Iris pigment epithelial cell (primary cell): ENCODE measurements at places on chromosomes 1 and 21.

GRCh38 chr1:159890390-159890789 is 9.6 kb downstream of the CFAP45 start:
- no peak for DNase-seq

DNA sequence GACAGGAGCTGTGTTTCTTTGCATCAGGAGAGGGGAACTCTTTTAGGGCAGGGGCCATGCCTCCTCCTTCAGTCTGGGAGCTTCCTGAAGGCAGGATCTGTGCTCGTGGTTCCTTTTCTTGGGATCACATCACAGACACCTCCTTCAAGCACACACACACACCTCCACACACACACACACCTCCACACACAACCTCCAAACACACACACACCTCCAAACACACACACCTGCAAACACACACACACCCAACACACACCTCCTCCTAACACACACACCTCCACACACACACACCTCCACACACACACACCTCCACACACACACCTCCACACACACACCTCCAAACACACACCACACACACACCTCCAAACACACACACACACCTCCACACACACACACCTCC is 10.5 kb downstream of the LGR6 start:
- no peak for DNase-seq

- no peak for DNase-seq
Measured at GRCh38 chr1:55708781-55709180, 493.6 kb upstream of the USP24 start.

DNA sequence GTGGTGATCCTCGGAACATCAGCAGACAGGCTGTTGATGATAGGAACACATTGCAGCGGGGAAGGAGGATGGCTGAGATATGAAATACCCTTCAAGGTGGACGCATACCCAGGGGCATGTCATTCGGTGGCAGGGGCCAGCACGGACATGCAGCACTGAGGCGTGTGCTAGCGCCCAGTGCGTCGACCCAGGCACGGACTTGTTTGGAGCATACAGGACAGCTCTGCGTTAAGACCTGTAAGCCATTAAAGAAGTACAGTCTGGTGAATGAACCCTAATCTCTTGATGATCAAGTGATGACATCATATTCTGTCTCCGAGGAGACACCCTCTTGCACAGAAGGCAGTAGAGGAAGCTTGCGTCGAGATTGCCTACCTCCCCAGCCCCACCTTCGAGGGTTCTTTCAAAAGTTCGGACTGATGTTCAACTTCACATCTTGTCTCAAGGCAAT is 63.6 kb upstream of the KIF26B start:
- DNase-seq: peak; percentile 69

DNA sequence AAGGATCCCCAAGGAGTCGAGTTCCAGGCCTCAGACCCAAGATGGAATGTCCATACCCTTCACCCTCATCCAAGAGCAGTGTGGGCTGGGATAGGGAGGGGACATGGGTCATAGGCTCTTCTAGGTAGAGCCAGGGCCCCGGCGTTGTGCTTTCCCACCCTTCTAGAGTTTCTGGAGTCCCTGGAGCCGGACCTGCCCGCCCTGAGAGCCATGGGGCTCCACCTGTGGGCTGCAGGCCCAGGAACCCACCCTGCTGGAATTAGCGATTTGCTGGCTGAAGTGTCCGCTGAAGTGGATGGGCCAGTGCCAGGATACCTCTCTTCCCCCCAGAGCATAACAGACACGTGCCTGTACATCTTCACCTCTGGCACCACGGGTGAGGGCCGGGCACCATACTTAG is 1.1 kb downstream of the SLC27A3 start:
- no peak for DNase-seq

- DNase-seq: no peak
Measured at GRCh38 chr1:2018217-2019171, 651 bp upstream of the GABRD start.

- DNase-seq: peak; percentile 91
Measured at GRCh38 chr1:1554926-1555915, 14.8 kb upstream of the TMEM240 start.

DNA sequence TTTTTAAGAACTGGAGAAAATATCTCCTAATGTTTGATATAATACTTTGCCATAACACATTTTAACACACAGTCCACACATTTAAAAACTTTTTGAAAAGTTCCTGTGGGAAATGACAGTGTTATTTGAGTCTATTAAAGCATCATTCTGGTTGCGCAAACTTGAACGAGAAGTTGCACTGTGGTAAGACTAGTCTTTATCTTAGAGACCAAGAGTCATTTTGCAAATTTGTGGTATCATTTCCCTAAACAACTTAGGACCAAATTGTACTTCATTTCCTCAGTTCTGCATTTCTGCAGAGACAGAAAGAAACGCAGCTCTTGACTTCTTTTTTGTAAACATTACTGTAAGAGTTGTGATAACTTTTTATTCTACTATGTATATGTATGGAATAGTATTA is at the start of gene RGS18:
RGS18 (plus strand) TSS at position 282 of the 400 bp plus-strand sequence. CDS start 176 bp downstream, outside the sequence.
- DNase-seq: peak; percentile 84

- no peak for DNase-seq
Measured at GRCh38 chr21:26451081-26451740, 121.9 kb downstream of the CYYR1 start.

DNA sequence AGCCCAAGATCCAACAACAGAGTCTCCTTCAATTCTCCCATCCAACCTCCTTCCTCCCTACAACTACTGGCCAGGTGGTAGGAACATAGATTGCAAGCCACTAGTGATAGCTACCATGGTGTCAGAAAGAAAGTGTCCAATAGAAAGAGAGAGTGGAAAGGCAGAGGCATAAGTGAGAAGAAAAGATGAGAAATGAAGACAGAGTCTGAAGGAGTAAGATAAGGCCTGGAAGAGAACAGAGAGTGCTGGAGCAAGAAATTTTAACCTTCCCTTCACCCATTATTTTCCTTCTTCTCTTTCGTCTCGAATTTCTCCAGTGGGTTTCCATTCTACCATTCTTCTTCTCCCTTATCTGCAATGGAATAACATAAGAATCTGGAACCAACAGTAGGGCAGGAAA is 57.9 kb downstream of the CDC42BPA start:
- no peak for DNase-seq

- no peak for DNase-seq
Measured at GRCh38 chr1:119853155-119853554, 41.9 kb upstream of the REG4 start.

- no peak for DNase-seq
Measured at GRCh38 chr1:152220166-152221163, 3.5 kb downstream of the HRNR start.

DNA sequence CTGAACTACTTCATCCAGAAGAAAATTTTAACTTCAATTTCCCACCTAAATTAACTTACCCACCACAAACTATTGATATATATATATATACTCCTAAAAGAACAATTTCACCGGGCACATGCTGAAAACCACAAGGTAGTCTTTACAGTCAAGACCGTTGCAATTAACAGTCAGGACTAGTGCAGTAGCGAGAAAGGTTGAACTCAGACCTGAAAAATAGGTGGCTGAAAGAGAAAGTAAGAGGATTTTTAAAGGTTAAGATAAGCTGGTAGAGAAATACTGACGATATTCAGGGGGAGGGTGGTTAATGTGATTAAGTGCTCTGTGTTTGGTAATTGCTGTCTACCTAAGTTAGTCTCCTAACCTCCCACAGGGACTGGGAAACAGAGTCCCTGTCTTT is 1153.5 kb upstream of the TMPRSS15 start:
- DNase-seq: no peak

DNA sequence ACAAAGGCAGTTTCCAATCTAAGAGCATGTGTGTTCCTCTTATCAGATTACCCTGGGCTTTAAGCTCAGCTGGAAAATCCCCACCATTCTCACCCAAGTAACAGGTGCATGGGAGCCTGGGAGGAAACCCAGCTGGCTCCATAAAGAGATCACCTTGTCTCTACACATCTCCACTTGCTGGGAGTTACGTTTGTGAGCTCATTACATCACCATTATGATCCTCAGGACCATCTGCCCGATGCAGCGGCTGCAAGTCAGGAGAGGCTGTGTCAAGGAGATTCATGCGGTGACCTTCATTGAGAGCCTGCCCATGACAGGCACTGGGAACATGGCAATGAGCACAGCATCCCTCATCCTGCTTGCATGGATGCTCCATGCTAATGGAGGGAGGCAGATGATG is 618.0 kb downstream of the NPHP4 start:
- no peak for DNase-seq

DNA sequence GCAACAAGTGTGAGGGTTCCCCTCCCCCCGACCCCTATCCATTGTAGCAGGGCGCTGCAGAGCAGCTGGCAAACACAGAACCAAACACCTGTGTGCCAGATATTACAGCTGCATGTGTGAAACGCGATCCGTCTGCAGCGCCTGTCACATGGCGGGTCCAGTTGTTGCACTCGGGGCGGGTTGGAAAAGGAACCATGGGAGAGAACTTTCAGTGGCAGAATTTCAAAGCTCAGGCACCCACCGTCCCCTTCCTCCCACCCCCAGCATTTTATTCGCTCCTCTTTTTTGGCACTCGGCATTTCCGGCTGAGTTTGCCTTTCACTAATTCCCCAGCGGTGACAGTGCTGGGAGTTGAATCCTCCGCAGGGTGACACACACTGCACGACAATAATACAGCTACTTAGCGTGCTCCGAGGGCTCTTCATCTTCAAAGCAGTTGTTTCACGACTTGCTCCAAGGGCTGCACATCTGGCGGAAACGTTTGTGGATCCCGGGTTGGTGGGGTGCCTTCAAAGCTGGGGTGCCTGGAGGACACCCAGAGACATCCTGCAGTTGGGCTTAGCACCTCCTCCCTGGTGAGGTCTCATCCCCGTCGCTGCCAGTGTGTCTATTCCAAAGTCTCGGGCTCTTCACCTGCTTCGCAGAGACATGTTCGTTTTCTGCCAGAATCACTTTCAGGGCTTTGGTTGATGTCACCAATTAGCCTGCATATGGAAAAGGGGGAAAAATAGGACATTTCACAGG is 180.7 kb downstream of the ZBTB18 start:
- peak; percentile 39 for DNase-seq

DNA sequence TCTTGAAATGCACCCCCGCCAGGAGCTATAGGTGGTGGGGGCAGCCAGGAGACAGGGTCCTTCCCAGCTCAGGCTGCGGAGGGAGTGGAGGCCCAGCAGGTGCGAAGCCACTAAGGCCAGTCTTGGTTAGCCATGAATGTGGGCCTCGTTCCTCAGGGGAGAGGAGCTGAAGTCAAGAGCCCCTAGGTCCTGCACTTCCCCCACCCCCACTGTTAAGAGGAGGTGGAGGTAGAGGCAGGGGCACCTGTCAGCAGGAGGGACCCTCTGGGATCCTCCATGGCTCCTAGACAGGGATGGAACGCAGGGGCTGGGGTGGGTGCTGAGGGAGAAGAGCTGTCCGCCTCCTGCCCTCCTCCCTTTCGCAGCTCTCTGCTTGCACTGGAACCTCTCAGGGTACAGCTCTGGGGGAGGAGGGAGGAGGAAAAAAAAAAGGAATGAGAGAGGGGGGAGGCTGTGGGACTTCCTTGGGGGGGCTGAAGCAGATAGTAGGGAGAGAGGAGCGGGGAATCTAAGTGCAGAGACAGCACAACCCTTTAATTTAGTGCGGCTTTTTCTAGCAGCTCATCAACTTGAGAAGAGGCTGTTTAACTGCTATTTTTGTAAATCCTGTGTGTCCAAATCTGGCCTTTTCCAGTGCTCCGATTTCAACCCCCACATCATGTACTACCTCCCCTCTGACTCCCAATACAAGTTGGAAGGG is 37.0 kb downstream of the MATN1 start:
- no peak for DNase-seq

DNA sequence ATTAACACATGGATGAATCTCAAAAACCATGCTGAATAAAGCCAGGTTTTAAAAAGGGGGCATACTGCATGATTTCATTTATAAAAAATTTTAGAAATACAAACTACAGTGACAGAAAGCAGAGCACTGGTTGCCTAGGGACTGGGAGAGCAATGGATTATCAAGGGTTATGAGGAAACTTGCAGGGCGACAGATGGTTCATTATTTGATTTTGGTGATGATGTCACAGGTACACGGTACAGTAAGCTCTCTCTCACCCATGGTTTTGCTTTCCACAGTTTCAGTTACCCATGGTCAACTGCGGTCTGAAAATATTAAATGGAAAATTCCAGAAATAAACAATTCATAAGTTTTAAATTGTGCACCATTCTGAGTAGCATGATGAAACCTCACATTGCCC is 14.1 kb downstream of the VAMP4 start:
- DNase-seq: no peak

DNA sequence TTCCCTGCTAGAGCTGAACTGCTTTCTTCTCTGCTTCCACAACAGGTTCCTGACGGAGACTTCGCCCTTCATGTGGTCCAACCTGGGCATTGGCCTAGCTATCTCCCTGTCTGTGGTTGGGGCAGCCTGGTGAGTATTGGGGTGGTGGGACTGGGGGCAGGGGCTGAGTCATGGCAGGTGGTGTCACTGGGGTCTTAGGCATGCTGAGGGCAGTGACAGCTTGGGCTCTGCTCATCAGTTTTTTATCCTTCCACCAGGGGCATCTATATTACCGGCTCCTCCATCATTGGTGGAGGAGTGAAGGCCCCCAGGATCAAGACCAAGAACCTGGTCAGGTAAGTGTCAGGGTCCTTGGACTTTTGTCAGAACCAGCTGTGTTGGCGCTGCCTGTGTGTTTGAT is 1.3 kb downstream of the ATP6V0B start:
- no peak for DNase-seq

GRCh38 chr1:2312515-2313301 is 78.6 kb downstream of the MORN1 start:
- DNase-seq: no peak

DNA sequence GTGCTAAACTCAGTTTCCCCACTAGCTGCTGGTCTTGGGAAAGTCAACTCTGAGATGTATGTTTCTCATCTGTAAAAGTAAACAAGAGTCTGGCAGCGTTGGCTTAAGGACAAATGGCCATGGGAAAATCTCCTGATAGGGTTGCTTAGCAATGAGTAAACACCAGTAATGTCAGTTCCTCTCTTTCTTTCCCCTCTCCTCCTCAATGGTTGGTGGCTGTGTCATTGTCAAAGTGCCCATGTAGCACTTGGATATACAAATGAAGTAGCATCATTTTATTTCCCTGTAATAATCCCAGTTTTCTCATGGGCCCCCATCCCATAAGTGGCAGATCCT is 2.2 kb upstream of the FYB2 start:
- DNase-seq: peak; percentile 26

GRCh38 chr1:3034162-3034561 is 12.9 kb downstream of the ACTRT2 start:
- no peak for DNase-seq

GRCh38 chr1:73813716-73814115 is 384.3 kb downstream of the LRRIQ3 start:
- DNase-seq: no peak

DNA sequence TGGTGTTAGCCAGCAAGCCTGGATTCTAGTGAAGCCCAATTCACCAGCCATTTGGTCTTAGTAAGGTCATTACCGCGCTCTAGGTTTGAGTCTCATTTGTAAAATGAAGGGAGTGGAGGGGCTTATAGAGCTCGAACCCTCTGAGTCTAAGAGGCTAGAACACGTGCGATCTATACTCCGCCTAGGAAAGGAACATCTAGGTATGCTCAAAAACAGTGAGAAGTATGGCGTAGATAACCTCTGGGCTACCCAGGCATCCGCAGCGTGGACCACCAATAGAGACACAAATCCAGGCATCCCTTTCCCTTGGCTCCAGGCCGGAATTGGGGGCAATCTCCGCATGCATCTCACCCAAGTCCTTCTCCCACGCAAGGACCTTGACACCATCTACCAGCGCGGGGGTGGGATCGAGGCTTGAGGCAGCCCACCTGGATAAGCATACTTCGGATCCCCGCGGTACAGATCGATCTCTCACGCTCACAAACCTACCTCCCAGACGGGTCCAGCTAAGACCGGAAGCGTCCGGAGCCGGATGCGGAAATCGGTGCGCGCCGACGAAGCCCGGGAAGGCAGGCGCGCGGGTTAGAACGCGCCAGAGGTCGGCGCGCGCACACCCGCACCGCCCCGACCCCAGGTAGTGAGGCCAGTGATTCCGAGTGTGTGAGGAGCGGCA is at the start of gene METTL25B:
METTL25B (plus strand) TSS at position 544 of the 673 bp plus-strand sequence. CDS start 636 bp downstream, outside the sequence.
- DNase-seq: peak; percentile 81
